ENCODE measurements at places on chromosomes 4 and X. TPM values are rescaled to one million over a fixed set of nuclear protein-coding genes. Genes with fewer than 3 reads are reported as not detected.

Gene OPN1MW2
- not detected for total RNA-seq

Gene CXCL9
- total RNA-seq: not detected

Gene LAP3
- total RNA-seq: 143 TPM

Gene YY2
- total RNA-seq: 1.1 TPM
